ENCODE measurements at places on chromosomes 5 and 9.

- DNase-seq, result no peak
- H3K4me1 ChIP-seq, result peaks cover 8% of the 10 kb centered on the region
- H3K36me3 ChIP-seq, result no peaks in the 10 kb centered on the region
- no peak overlapping the region for H3K27ac ChIP-seq
- H3K27me3 ChIP-seq, result peaks cover 6% of the 10 kb centered on the region
Measured at GRCh38 chr9:77595426-77596095, 52.6 kb downstream of the GNA14 start.

DNA sequence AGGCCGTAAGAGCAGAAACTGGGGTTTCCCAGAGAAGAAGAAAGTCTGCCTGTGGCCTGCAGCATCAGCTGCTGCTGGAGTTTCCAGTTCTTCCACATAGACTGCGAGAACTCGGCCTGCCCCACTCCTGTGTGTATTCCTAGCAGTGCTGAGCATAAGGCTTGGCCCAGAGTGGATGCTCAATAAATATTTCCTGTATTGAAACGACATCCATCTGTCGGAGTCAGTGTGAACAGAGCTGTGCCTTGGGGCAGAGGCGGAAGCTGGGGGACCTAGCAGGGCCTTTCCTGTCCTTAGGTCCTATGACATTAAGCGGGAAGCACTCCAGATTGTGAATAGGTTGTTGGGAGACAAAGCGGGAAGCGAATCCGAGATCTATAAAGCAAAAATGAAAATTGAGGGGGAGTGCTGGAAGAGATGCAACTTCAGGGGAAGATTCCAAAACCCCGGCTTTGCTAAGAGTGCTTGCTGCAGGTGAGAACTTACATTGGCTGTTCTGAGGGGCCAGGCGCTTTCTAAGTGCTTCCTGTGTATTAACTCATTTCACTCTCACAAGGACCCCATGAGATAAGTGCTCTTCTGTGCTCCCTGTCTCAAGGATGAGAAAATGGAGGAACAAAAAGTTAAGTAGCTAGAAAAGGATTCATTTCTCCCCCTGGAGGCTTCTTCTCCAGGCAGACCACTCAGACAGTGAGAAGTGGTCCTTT lies 76.1 kb upstream of the CXCL14 start:
- H3K27ac ChIP-seq, result no peak overlapping the region
- no peak for DNase-seq
- no peaks in the 10 kb centered on the region for H3K36me3 ChIP-seq
- no peaks in the 10 kb centered on the region for H3K27me3 ChIP-seq

- H3K27ac ChIP-seq, result no peak overlapping the region
- no peak overlapping the region for H3K4me3 ChIP-seq
- H3K4me1 ChIP-seq, result peaks cover 8% of the 10 kb centered on the region
- DNase-seq, result no peak
Measured at GRCh38 chr5:53063791-53064190, 45.8 kb downstream of the MOCS2 start.

GRCh38 chr9:34321451-34321850 lies 7.6 kb downstream of the KIF24 start:
- H3K36me3 ChIP-seq, result no peaks in the 10 kb centered on the region
- H3K4me1 ChIP-seq, result peaks cover 8% of the 10 kb centered on the region
- no peak overlapping the region for H3K4me3 ChIP-seq

- H3K27me3 ChIP-seq, result no peaks in the 10 kb centered on the region
- H3K36me3 ChIP-seq, result no peaks in the 10 kb centered on the region
- H3K27ac ChIP-seq, result no peak overlapping the region
- no peak overlapping the region for H3K4me3 ChIP-seq
- DNase-seq, result no peak
Measured at GRCh38 chr5:151477101-151477500, 29.7 kb downstream of the SLC36A1 start.

DNA sequence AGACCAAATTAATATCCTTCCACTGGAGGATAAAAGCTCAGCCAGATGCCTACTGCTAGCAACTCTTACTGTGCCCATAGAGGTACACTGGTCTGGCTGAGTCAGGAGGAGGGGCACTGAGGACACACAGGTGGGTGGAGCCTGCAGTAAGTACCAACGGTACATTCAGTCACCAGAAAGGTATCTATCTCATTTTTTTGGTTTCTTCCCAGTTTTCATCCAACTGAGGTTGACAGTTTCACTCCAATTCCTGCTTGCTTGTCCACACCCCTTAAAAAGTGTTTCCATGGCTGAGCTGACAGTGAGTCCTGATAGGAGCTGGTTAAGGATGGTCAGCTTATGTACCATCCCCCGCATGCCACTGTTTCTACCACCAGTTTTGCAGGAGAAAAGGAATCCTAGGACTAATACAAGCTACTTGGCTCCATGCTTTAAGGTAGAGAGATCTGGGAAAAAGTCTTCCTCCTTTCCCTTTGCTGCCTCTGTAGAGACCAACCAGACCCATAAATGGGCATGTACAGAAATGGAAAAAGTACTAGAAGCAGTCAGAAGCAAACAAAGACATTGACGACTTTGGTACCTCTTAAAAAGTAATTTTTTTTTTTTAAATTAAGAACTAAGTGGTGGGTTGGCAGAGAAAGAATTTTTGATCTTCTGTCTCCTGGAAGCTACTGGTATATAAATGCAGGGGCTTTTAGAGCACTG lies 3.2 kb downstream of the ELL2 start:
- peaks cover 49% of the 10 kb centered on the region for H3K4me1 ChIP-seq
- peak overlapping the region; percentile 97 for H3K4me3 ChIP-seq
- no peaks in the 10 kb centered on the region for H3K27me3 ChIP-seq

DNA sequence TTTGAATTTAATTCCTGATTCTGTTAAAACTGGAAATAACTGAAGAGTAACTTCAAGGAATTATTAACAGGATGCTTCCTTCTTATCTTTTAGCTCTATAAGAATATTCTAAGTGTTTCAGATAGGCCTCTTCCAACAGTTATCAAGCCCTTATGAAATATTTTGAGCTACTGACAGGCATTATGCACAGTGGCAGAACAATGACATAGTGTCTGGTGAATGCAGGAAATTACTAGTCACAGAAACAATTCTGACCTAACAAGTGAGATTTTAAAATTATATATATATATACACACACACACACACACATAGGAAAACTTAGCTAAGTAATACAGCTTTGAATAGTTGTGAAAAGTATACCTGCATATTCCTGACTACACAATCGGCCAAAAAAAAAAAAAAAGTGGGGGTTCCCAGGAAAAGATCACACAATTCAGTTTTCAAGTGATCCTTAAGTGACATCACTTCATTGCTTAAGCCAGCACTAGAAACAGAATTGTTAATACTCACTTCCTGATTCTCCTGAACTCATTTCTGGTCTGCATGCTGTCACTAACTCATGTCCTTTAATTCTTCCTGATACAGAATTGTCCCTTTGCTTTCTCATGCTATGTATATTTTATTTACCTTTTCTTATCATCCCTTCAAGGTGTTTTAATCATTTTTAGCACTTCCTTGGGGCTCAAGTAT lies 77.3 kb downstream of the SLC25A46 start:
- H3K36me3 ChIP-seq, result no peaks in the 10 kb centered on the region
- no peaks in the 10 kb centered on the region for H3K4me1 ChIP-seq
- H3K27ac ChIP-seq, result no peak overlapping the region
- peaks cover 5% of the 10 kb centered on the region for H3K27me3 ChIP-seq
- DNase-seq, result no peak

DNA sequence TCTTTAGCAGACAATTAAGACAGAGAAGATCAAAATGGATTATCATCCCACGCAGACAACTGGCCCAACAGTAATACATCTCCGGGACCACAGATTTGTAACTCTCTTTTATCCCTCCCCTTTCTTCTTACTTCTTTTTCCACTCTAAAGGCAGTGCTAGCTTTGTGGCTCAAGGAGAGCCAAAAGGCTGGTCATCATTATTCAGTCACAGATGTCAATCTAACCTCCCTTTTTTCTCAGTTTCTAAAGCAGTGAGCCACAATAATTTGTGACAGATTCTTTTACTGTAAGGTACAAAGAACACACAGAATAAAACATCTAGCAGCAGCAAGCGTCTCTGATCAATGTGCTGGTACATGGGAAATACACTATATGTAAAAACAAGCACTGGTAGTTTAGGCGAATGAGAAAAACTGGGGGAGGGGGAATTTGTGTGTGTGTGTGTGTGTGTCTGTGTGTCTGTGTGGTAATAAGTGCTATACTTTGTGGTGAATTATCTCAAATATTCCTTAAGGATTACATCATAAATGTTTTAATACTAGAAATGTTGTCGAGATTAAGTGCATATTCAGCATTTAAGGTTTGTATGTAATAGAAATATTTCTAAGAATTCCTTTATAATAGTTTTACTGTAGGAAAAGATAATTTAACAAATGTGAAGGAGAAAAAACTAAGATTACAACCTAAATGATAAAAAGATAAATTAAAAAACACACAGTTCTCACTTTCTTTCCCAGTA lies 140.2 kb downstream of the DENND1A start:
- no peak overlapping the region for H3K4me3 ChIP-seq
- no peak for DNase-seq
- no peak overlapping the region for H3K27ac ChIP-seq
- H3K36me3 ChIP-seq, result no peaks in the 10 kb centered on the region
- peaks cover 2% of the 10 kb centered on the region for H3K27me3 ChIP-seq

DNA sequence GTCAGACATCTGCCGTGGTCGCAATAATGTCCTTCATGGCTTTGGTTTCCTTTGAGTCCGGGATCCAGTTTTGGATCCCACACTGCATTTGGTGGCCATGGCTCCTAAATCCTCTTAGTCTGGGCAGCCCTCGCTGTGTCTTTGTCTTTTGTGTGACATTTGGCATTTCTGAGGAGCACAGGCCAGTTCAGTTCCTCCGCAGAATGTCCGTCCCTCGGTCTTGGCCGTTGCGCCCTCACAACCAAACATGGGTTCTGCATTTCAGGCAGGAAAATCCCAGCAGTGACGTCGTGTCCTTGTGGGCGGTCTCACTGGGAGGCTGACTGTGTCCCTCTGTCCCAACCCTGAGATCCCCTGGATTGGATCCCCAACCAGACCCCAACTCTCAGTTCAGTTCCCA lies 172.9 kb upstream of the PPP1R26 start:
- no peaks in the 10 kb centered on the region for H3K36me3 ChIP-seq
- no peak overlapping the region for H3K27ac ChIP-seq
- H3K27me3 ChIP-seq, result no peaks in the 10 kb centered on the region
- no peak overlapping the region for H3K4me3 ChIP-seq

DNA sequence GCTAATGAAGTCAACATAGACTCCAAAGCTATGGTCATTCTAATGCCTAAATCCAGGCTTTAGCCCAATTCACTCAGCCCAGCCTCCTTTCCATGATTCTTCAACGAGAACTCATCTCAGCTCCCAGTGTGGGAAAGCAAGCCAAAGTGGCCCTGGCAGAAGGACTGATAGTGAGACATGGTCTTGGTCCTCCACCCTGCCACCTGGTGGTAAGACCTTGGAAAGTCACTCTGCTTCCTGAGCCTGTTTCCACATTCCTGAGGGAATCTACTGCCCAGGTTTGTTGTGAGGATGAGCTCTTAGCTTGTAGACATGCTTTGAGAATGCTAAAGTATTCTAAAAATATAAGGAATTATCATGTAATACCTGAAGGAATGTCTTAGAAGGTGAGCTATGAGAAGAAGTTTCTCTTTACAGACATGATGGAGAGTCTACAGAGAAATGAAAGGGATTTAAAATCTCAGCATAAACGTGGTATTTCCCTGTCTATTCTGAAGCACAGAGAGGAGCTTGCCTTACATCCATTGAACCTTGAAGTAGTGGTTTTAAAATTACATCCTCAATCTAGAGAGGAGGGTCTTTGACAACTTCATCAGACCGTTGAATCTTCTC lies 173.5 kb downstream of the TRIM32 start:
- H3K27me3 ChIP-seq, result no peaks in the 10 kb centered on the region
- H3K27ac ChIP-seq, result no peak overlapping the region
- DNase-seq, result no peak
- no peak overlapping the region for H3K4me3 ChIP-seq
- no peaks in the 10 kb centered on the region for H3K36me3 ChIP-seq

- H3K4me1 ChIP-seq, result no peaks in the 10 kb centered on the region
- no peak for DNase-seq
- no peaks in the 10 kb centered on the region for H3K27me3 ChIP-seq
- H3K4me3 ChIP-seq, result no peak overlapping the region
Measured at GRCh38 chr9:18317896-18318295, 156.1 kb upstream of the ADAMTSL1 start.

GRCh38 chr9:135961811-135962695 lies 880 bp upstream of the UBAC1 start:
- H3K27me3 ChIP-seq, result no peaks in the 10 kb centered on the region
- no peak for DNase-seq
- no peaks in the 10 kb centered on the region for H3K36me3 ChIP-seq
- peak overlapping the region; percentile 54 for H3K4me3 ChIP-seq
- peaks cover 25% of the 10 kb centered on the region for H3K4me1 ChIP-seq

GRCh38 chr9:4780651-4781050 lies 12.1 kb upstream of the RCL1 start:
- peaks cover 19% of the 10 kb centered on the region for H3K27me3 ChIP-seq
- peaks cover 2% of the 10 kb centered on the region for H3K4me1 ChIP-seq
- DNase-seq, result no peak
- no peak overlapping the region for H3K27ac ChIP-seq
- no peak overlapping the region for H3K4me3 ChIP-seq
- H3K36me3 ChIP-seq, result no peaks in the 10 kb centered on the region

GRCh38 chr5:97842687-97843086 lies 659.6 kb upstream of the RIOK2 start:
- no peaks in the 10 kb centered on the region for H3K36me3 ChIP-seq
- no peak overlapping the region for H3K4me3 ChIP-seq
- H3K27ac ChIP-seq, result no peak overlapping the region
- H3K27me3 ChIP-seq, result no peaks in the 10 kb centered on the region
- DNase-seq, result no peak
- H3K4me1 ChIP-seq, result peaks cover 4% of the 10 kb centered on the region

- no peak overlapping the region for H3K27ac ChIP-seq
- peaks cover 8% of the 10 kb centered on the region for H3K27me3 ChIP-seq
- no peak overlapping the region for H3K4me3 ChIP-seq
- DNase-seq, result no peak
- peaks cover 6% of the 10 kb centered on the region for H3K4me1 ChIP-seq
Measured at GRCh38 chr9:129346046-129346445, 168.0 kb upstream of the IER5L start.

- no peaks in the 10 kb centered on the region for H3K4me1 ChIP-seq
- H3K4me3 ChIP-seq, result no peak overlapping the region
- DNase-seq, result no peak
- no peak overlapping the region for H3K27ac ChIP-seq
- H3K36me3 ChIP-seq, result no peaks in the 10 kb centered on the region
Measured at GRCh38 chr5:101535626-101536025, 632.5 kb upstream of the ST8SIA4 start.

DNA sequence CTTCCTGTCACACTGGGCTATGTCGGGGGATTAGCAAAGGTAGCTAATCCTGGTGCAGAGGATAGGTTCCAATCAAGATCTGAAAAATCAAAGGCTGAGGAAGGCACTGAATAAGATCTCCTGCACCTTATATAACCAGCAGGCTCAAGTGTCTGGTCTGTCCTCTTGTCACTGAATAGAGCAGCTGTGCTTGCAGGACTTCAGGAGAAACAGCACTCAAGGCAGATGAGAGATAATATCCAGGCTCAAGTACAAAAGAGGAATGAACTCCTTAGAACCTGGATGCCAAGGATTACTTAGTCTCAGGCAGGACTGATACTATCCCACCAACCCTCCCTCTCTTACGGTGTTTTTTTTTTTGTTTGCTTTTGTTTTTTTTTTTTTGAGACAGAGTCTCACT lies 108.8 kb upstream of the LRRTM2 start:
- H3K27ac ChIP-seq, result no peak overlapping the region
- H3K27me3 ChIP-seq, result no peaks in the 10 kb centered on the region
- peaks cover 38% of the 10 kb centered on the region for H3K4me1 ChIP-seq
- no peak overlapping the region for H3K4me3 ChIP-seq
